ENCODE measurements at places on chromosomes 3 and 15.

DNA sequence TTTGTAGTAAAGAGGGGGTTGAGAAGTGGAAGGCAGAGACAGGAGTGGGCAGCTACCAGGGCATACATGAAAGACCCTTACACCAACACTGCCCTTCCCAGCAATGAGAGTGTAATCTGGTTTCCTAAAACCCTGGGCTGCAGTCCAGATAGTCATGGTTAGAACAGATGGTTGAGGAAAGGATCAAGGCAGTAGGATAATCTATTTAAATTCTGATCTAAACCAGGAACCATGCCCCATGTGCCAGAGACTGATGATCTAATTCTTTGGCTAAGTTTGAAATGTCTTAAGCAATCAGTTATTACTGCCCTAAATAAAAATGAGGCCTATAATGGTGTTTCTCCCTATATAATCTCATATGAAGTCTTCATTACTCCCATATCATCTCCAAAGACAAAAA, 59.6 kb downstream of the PRTG start:
- no peak for DNase-seq

GRCh38 chr3:143016321-143016972, 15.1 kb downstream of the U2SURP start:
- no peak for DNase-seq

DNA sequence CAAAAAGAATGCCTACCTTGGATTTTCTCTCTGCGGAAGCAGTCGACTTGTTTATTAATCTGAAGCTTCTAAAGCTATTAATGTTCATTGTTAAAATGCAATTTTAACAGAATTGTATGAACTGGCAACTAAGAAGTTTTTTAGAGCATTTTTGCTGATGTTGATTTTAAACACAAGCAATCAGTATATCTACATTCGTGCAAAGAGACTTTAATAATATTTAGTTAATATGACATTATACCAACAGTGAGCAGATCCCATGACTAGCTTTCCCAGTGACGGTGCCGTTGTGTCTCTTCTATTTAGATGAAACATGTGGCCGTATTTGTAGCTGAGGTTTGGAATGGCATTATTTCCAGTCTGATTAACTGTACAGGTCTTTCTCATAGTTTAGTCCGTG, 88.0 kb downstream of the PEX5L start:
- DNase-seq: no peak

DNA sequence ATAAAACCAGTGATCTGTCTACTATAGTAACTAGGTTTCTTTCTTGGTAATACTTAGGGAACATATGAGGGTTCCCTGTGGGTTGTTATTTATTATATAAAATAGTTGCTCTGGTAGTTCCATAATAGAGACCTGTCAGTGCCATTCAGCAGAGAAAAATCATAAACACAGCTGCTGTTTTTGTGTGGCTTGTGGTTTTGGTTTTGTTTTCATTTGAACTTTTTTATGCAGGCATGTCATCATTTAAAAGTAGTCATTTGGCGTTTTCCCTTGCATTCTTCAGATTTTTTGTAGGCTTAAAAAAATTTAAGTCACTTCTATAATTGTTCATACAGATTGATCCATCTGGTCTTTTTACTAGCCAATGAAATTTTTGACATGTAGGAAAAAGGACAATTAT, 47.9 kb downstream of the PIK3CA start:
- DNase-seq: peak; percentile 71

Data from AG04450 (cell line).